ENCODE measurements at places on chromosomes 3 and 15. TPM values are rescaled to one million over a fixed set of nuclear protein-coding genes. Genes with fewer than 3 reads are reported as not detected.

The LSAMP gene
- total RNA-seq: not detected

GRCh38 chr15:92944946-92945521, 44.9 kb downstream of the CHD2 start:
- peaks cover 93% of the 10 kb centered on the region for H3K36me3 ChIP-seq
- peaks cover 11% of the 10 kb centered on the region for H3K4me1 ChIP-seq
- peak overlapping the region; percentile 51 for H3K27ac ChIP-seq
- H3K4me3 ChIP-seq: no peak overlapping the region

- H3K4me1 ChIP-seq: peaks cover 5% of the 10 kb centered on the region
- DNase-seq: peak; percentile 76
- H3K27ac ChIP-seq: peak within 1 kb of the TSS; percentile 58
- H3K36me3 ChIP-seq: peaks cover 52% of the 10 kb centered on the region
- H3K27me3 ChIP-seq: no peaks in the 10 kb centered on the region
These were observed at the start of gene ZNF35 for GRCh38 chr3:44648564-44649229. TSS of gene ZNF35 (plus strand) at chr3:44648732. CDS start at chr3:44651068, 2,336 bp downstream.

The MUC4 gene
- total RNA-seq: 0.90 TPM

- DNase-seq: peak; percentile 88
- H3K27ac ChIP-seq: no peak within 1 kb of the TSS
- H3K4me1 ChIP-seq: peaks cover 16% of the 10 kb centered on the region
- H3K4me3 ChIP-seq: peak within 1 kb of the TSS; percentile 39
These were observed at the start of gene OCA2 for GRCh38 chr15:28098766-28099554. TSS of gene OCA2 (minus strand) at chr15:28099315. CDS start at chr15:28081874, 17,441 bp downstream.

The CLDN1 gene
- total RNA-seq: 0.33 TPM

The TTLL3 gene
- 37.7 TPM for total RNA-seq

The CDC25A gene
- 60.2 TPM for total RNA-seq

GRCh38 chr3:48090166-48090939, 74.1 kb upstream of the MAP4 start:
- DNase-seq: no peak
- H3K27ac ChIP-seq: peak overlapping the region; percentile 32
- H3K4me3 ChIP-seq: peak overlapping the region; percentile 95
- H3K36me3 ChIP-seq: no peaks in the 10 kb centered on the region

DNA sequence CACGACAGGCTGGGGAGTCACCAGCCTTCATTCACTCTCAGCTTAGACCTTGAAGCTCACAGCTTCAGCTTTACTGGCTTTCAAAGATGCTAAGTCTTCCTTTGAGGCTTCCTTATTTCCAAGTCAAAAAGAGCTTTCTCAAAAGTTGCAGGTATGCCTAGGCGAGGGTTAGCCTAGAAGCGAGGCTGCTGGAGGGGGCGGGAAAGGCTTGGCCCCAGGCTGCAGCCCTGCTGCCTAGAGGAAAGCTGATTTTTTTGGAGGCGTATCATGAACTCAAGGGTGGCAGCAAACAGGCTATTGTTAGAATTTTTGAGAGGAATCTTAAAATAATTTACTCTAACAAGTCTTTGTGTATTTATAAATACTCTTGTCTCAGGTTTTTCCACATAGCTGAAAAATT, 37.1 kb downstream of the MYO5C start:
- H3K36me3 ChIP-seq: peaks cover 3% of the 10 kb centered on the region
- no peak for DNase-seq
- no peak overlapping the region for H3K27ac ChIP-seq
- peaks cover 53% of the 10 kb centered on the region for H3K4me1 ChIP-seq
- no peak overlapping the region for H3K4me3 ChIP-seq

DNA sequence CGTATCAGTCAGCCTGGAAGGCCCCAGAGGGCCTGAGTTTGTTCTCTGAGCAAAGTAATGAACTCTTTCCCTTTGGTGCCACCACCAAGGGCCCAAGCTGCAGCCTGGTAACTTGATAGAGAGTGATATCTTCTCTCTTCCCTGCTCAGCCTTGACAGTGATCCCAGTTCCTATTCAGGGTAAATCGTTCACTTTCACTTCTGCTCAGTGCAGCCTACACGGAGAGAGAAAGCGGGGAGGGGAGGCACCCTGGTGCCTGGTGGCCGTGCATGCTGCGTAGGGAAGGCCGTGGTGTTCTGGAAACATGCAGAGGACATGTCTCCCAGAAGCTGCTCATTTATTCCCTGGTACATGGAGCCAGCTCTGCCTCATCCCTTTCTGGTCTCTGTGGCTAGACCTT, 54.9 kb downstream of the KIF9 start:
- peaks cover 2% of the 10 kb centered on the region for H3K4me1 ChIP-seq
- H3K27me3 ChIP-seq: no peaks in the 10 kb centered on the region
- no peaks in the 10 kb centered on the region for H3K36me3 ChIP-seq
- DNase-seq: no peak
- no peak overlapping the region for H3K4me3 ChIP-seq

The FSIP1 gene
- 0.37 TPM for total RNA-seq

DNA sequence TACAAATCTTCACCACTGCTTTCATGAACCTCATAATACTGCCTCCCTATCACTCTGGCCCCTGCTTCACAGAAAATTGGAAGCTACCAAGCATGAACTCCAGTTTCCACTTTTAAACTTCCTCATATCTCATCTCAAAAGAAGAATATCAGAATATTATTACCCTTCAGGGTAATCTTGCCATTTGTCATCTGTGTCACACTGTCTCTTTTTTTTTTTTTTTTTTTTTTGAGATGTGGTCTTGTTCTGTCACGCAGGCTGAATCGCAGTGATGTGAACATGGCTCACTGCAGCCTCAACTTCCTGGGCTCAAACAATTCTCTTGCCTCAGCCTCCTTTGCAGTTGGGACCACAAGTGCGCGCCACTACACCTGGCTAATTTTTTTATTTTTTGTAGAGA, 80.4 kb upstream of the TCF12 start:
- H3K4me3 ChIP-seq: no peak overlapping the region
- no peak for DNase-seq
- peaks cover 6% of the 10 kb centered on the region for H3K27me3 ChIP-seq
- H3K4me1 ChIP-seq: peaks cover 6% of the 10 kb centered on the region

GRCh38 chr3:28758115-28758514, 409.5 kb upstream of the AZI2 start:
- no peak for DNase-seq

DNA sequence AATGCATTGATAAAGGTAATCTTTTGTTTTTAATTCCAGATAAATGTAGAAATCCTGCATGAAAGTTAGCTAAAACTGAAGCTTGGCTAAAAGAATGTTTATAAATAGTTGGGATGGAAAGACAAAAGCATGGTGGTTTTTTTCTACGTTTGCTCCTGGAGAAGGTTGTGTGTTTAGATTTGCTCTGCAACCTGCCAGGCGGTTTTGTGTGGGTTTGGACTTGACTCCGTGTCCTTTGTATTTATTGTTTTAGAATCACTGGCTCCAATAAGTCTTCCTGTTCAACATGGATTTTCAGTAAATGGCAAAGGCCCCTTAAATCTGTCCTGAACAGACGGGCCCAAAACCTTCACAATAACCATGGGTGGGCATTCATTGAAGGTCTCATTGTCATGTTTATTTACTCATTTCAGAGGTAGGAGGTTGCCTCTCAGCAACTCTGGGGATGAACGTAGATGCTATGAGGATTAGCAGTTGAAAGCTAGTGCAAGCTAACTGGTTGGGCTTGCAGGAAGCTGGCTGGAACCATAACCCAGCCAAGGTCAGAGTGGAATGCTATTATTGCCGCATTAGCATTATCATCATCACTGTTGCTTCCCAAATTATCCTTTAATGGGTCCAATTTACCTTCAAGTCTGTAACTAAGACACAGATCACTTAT, 60.6 kb upstream of the ADAMTS9 start:
- no peak overlapping the region for H3K27ac ChIP-seq
- DNase-seq: no peak
- H3K27me3 ChIP-seq: no peaks in the 10 kb centered on the region
- no peaks in the 10 kb centered on the region for H3K36me3 ChIP-seq
- no peak overlapping the region for H3K4me3 ChIP-seq

The SPATA12 gene
- not detected for total RNA-seq

The C3orf62 gene
- 8.0 TPM for total RNA-seq

DNA sequence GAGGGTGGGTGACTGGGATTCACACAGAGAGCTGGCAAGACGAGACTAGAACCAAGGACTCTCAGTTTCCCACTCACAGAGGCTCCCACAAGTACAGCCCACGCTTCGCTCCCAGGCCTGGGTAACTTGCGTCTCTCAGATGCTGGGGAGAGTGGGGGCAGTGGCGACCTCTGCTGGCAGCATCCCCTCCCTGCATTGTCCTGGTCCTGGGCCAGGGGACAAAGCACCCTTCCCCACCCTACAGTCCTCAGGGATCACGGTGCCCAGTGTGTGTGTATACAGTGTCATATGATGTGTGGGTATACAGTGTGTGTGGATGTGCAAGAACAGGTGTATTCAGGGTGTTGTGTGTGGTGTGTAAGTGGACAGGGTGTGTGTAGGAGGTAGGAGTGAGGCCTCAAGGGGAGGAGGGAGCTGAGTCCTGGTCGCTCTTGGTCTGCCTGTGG, 12.8 kb downstream of the VILL start:
- no peaks in the 10 kb centered on the region for H3K27me3 ChIP-seq
- DNase-seq: peak; percentile 88
- peaks cover 24% of the 10 kb centered on the region for H3K4me1 ChIP-seq
- H3K36me3 ChIP-seq: peaks cover 34% of the 10 kb centered on the region

DNA sequence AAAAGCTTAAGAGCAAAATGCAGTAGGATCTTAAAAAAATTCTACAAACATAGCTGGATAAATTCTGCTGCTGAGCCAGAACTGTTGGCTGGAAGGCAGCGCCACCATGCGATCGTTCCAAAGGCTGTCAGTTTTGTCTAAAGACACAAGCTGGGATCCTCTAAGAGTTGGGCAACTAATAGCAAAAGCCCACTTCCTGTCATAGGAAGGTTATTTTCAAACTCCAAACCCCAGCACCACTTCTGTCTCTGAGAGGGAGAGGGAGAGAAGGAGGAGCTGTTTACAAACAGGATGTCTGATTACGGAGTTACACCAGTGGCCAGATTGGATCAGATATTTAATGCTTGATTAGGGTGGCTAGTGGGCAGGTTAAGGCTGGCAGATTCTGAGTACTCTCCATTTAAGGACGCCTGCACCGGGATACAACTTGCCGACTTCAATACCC, 44.0 kb downstream of the EIF4E3 start:
- H3K4me3 ChIP-seq: no peak overlapping the region
- DNase-seq: peak; percentile 76
- peaks cover 30% of the 10 kb centered on the region for H3K36me3 ChIP-seq
- H3K4me1 ChIP-seq: peaks cover 7% of the 10 kb centered on the region

- H3K27ac ChIP-seq: no peak overlapping the region
- peaks cover 5% of the 10 kb centered on the region for H3K36me3 ChIP-seq
- H3K4me1 ChIP-seq: peaks cover 15% of the 10 kb centered on the region
- no peak for DNase-seq
- H3K27me3 ChIP-seq: no peaks in the 10 kb centered on the region
- peak overlapping the region; percentile 28 for H3K4me3 ChIP-seq
These were observed 20.8 kb downstream of the ATP13A3 start for GRCh38 chr3:194465920-194466570.

The EMC7 gene
- 70.9 TPM for total RNA-seq

GRCh38 chr15:65259367-65259797, 27.3 kb downstream of the PARP16 start:
- no peak overlapping the region for H3K4me3 ChIP-seq
- H3K27me3 ChIP-seq: no peaks in the 10 kb centered on the region

The FURIN gene
- total RNA-seq: 432 TPM

The SAXO2 gene
- 1.8 TPM for total RNA-seq

GRCh38 chr3:124091716-124092115, 99.8 kb upstream of the ROPN1 start:
- no peaks in the 10 kb centered on the region for H3K4me1 ChIP-seq
- no peaks in the 10 kb centered on the region for H3K36me3 ChIP-seq
- H3K27me3 ChIP-seq: peaks cover 7% of the 10 kb centered on the region
- H3K27ac ChIP-seq: no peak overlapping the region

The WNT7A gene
- not detected for total RNA-seq

DNA sequence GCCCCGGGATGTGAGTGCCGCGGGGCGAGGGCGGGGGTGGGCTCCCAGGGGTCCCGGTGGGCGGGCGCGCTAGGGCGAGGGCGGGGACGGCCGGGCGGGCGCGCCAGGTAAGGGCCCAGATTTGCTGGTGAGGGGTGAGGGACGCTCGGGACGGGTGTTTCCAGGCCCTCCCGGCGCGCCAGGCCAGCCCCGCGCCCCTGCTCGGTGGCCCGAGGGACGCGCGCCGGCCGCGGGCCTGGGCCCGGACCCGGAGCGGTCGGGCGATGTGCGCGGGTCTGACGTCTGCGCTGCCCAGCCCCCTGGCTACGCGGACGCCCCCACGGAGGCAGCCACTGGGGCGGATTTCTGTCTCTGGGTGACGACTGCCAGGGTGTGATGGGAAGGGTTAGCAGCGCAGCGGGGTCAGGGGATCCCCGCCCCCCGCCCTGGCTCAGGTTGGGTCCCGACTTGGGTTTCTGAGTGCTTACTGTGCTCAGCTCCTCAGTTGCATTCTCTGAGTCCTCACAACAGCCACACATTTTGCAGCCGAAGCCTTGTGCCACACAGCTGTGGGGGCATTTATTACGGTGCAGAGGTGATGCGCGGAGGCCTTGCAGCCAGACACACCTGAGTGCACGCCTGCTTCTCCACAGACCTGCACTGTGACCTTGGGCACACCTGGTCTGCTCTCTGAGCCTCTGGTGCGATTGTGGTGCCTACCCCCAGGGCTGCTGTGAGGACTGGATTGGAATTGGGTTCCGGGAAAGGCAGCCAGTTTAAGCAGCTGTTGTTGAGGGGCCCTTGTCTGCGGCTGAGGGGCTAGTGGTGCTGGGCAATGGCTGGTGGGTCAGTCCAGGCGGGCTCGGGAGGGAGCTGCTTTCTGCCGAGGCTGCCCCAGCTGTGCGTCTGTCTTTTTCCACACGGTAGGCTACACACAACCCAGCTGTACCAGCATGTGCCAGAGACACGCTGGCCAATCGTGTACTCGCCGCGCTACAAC, 523 bp downstream of the HDAC11 start:
- no peak for DNase-seq
- peaks cover 14% of the 10 kb centered on the region for H3K4me1 ChIP-seq
- no peak overlapping the region for H3K27ac ChIP-seq
- H3K36me3 ChIP-seq: no peaks in the 10 kb centered on the region
- peaks cover 7% of the 10 kb centered on the region for H3K27me3 ChIP-seq

DNA sequence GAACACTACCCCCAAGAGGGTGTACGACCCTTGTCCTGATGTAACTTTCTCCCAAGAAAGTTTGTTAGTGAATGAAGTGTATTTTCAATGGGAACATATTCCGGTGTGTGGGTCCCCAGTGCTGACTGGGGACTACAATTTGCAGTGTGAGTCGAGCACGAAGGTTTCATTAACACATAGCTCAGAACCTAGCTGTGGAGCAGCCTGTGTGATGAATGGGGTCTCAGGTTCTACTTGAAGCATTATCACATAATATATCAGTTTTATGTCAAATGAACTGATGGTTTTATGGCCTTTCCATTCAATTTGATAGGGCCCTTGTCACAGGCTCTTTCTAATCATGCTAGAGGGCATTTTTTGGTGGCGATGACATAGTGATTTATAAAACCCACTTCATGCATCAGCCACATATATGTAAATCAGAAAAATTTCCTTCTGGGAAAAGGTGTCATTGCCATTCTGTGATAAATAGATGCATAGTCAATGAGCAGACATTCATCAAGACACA, 44.1 kb downstream of the RETNLB start:
- H3K36me3 ChIP-seq: no peaks in the 10 kb centered on the region
- no peak for DNase-seq
- H3K27ac ChIP-seq: no peak overlapping the region
- peaks cover 9% of the 10 kb centered on the region for H3K27me3 ChIP-seq
- H3K4me3 ChIP-seq: no peak overlapping the region

- H3K27me3 ChIP-seq: no peaks in the 10 kb centered on the region
- no peak overlapping the region for H3K4me3 ChIP-seq
- DNase-seq: no peak
- peaks cover 38% of the 10 kb centered on the region for H3K4me1 ChIP-seq
These were observed 112.7 kb downstream of the CHSY1 start for GRCh38 chr15:101138913-101139880.

The CCR5 gene
- 2.3 TPM for total RNA-seq

All from activated CD4-positive, alpha-beta T cell treated with anti-CD3 and anti-CD28 coated beads, Interleukin-2, amount 10 ng/mL, durations not matched to agents 24 days and 14 days (primary cell).